Epithelial cell of alveolus of lung (primary cell): ENCODE measurements at places on chromosomes 5 and 9. TPM values are rescaled to one million over a fixed set of nuclear protein-coding genes. Genes with fewer than 3 reads are reported as not detected.

The TAL2 gene
- total RNA-seq, result not detected in 2 replicates

The COL27A1 gene
- total RNA-seq, result 3.2 and 4.6 TPM in 2 replicates

The IFNE gene
- total RNA-seq, result 0.24 and 0.52 TPM in 2 replicates

The ADAMTS13 gene
- total RNA-seq, result 0.39 and 4.0 TPM in 2 replicates

The UNC13B gene
- total RNA-seq, result 8.0 and 10.7 TPM in 2 replicates
